Pancreas (tissue), 10 donors: ENCODE measurements at places on chromosomes 2 and 18. TPM values are rescaled to one million over a fixed set of nuclear protein-coding genes. Genes with fewer than 3 reads are reported as not detected.

The EVA1A gene
- polyA plus RNA-seq, result 26.2 TPM

The MYO3B gene
- polyA plus RNA-seq, result 0.38 TPM

The IMPACT gene
- 7.1 TPM for polyA plus RNA-seq

The TSGA10 gene
- 3.5 TPM for polyA plus RNA-seq

The MGAT4A gene
- 14.1 TPM for polyA plus RNA-seq

The GKN1 gene
- not detected for polyA plus RNA-seq

The FAM237A gene
- not detected for polyA plus RNA-seq

The DUSP11 gene
- 11.7 TPM for polyA plus RNA-seq

The LYPD6B gene
- polyA plus RNA-seq, result 8.1 TPM

The RBKS gene
- 1.5 TPM for polyA plus RNA-seq

The HAAO gene
- 18.3 TPM for polyA plus RNA-seq

The CRYGC gene
- not detected for polyA plus RNA-seq

The CNTNAP5 gene
- 0.11 TPM for polyA plus RNA-seq

DNA sequence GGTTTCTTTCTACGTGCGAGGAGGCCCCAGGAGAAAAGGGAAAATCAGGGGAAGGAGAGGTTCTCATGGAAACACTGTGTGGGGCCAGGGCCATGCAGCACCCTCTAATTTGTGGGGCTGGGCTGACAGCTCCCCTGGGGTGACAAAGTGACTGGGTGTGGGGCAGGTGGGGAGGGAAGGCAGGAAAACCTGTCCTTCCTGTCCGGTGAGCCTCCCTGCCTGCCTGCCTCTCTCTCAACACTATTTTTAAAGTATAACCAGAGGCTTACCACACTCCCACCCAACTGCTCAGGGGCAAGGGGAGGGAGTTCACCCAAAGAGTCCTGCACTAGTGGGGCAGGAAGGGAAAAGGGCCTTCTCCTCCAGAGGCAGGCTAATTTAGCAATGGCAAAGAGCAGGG is 10.5 kb upstream of the EPAS1 start:
- H3K36me3 ChIP-seq, result no peaks in the 10 kb centered on the region
- H3K27me3 ChIP-seq, result no peaks in the 10 kb centered on the region
- no peak for DNase-seq
- H3K4me1 ChIP-seq, result no peaks in the 10 kb centered on the region
- H3K4me3 ChIP-seq, result no peak overlapping the region
- H3K27ac ChIP-seq, result no peak overlapping the region

- H3K27ac ChIP-seq, result no peak overlapping the region
- no peaks in the 10 kb centered on the region for H3K36me3 ChIP-seq
- no peaks in the 10 kb centered on the region for H3K4me1 ChIP-seq
- H3K4me3 ChIP-seq, result no peak overlapping the region
- DNase-seq, result no peak
Observed at GRCh38 chr2:96895746-96896651, 26.1 kb upstream of the SEMA4C start.

GRCh38 chr18:8341481-8342230 is 267.6 kb upstream of the RAB12 start:
- H3K4me1 ChIP-seq, result peaks cover 23% of the 10 kb centered on the region
- no peak overlapping the region for H3K4me3 ChIP-seq
- peak overlapping the region; percentile 47 for H3K27ac ChIP-seq
- no peak for DNase-seq
- H3K36me3 ChIP-seq, result no peaks in the 10 kb centered on the region

GRCh38 chr2:102184568-102184967 is 2.3 kb upstream of the IL1RL2 start:
- no peak overlapping the region for H3K27ac ChIP-seq
- H3K36me3 ChIP-seq, result no peaks in the 10 kb centered on the region
- H3K4me1 ChIP-seq, result peaks cover under 1% of the 10 kb centered on the region
- no peak for DNase-seq

- no peak for DNase-seq
- no peaks in the 10 kb centered on the region for H3K36me3 ChIP-seq
- no peak overlapping the region for H3K27ac ChIP-seq
- H3K4me3 ChIP-seq, result no peak overlapping the region
- H3K27me3 ChIP-seq, result no peaks in the 10 kb centered on the region
Observed at GRCh38 chr2:173552531-173552930, 197.9 kb downstream of the CDCA7 start.

DNA sequence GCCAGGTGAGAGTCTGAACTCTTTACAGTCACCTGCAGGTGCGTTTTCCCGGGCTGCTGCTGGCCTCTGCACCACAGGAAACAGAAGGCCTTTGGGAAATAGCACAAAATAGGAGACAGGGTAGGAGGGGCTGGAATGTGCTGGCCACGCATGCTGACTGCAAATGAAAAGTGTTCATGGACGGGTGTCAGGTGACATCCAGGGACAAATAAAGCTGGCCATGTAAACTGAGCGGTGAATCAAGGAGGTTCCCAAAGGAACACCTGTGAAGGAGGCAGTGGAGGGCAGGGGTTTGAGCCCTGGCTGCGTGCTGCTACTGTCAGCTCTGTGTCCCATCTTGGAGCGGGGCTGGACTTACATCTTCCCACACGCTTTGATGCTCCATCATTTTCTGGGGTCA is 42.4 kb upstream of the GBX2 start:
- H3K27me3 ChIP-seq, result no peaks in the 10 kb centered on the region
- DNase-seq, result no peak
- no peaks in the 10 kb centered on the region for H3K36me3 ChIP-seq
- no peaks in the 10 kb centered on the region for H3K4me1 ChIP-seq
- H3K4me3 ChIP-seq, result no peak overlapping the region
- no peak overlapping the region for H3K27ac ChIP-seq

DNA sequence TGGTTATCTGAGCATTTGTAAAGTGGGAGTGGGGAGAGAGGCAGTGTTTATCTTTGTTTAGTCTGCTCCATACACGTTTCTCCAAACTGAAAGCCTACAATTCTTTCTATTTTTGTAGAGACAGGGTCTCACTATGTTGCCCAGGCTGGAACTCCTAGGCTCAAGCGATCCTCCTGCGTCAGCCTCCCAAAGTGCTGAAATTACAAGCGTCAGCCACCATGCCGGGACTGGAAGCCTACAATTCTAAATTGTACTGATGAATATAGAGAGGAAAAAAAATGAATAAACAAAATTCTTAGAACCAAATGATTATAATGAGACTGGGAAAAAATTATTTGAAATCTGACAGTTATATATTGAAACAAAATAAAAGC is 1.4 kb upstream of the ZFAND2B start:
- H3K27me3 ChIP-seq, result no peaks in the 10 kb centered on the region
- H3K4me1 ChIP-seq, result peaks cover 5% of the 10 kb centered on the region
- H3K4me3 ChIP-seq, result no peak overlapping the region
- no peak overlapping the region for H3K27ac ChIP-seq

DNA sequence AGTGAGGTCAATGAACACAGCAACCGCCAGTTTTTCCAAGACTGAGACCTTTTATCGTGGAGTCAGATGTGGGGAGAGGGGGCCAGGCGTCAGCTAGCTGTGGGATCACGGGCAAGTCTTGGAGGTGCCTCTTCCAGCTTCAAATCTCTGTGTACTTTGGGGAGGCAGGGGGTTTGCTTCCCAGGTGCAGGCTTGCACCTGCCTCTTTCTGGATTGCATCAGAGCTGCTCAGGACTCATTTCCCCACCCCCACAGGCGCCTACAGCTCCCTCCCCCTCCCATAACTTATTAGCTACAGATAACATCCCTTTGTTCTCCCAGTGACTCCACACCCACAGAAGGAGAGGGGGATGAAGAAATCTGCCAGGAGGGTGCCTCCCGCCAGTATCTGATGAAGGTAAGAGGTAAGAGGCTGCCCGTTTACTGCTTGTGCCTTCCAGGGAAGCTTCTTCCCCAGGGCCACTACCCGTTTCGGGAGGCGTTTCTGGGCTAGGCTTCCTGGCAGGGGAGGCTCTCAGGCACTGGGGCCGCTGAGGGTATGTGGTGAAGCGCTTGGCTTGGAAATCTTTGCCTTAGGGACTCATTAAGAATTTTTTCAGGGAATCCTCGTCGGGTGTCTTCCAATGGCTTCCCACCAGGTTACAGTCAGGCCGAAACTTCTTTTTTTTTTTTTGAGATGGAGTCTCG is 18.8 kb upstream of the MRPL33 start:
- peak; percentile 54 for DNase-seq
- peaks cover 12% of the 10 kb centered on the region for H3K4me1 ChIP-seq
- H3K36me3 ChIP-seq, result no peaks in the 10 kb centered on the region
- no peaks in the 10 kb centered on the region for H3K27me3 ChIP-seq
- peak overlapping the region; percentile 98 for H3K27ac ChIP-seq

- no peak for DNase-seq
- H3K36me3 ChIP-seq, result no peaks in the 10 kb centered on the region
- no peaks in the 10 kb centered on the region for H3K4me1 ChIP-seq
- H3K4me3 ChIP-seq, result no peak overlapping the region
- no peaks in the 10 kb centered on the region for H3K27me3 ChIP-seq
Observed at GRCh38 chr2:157283468-157283867, 26.0 kb downstream of the GALNT5 start.

DNA sequence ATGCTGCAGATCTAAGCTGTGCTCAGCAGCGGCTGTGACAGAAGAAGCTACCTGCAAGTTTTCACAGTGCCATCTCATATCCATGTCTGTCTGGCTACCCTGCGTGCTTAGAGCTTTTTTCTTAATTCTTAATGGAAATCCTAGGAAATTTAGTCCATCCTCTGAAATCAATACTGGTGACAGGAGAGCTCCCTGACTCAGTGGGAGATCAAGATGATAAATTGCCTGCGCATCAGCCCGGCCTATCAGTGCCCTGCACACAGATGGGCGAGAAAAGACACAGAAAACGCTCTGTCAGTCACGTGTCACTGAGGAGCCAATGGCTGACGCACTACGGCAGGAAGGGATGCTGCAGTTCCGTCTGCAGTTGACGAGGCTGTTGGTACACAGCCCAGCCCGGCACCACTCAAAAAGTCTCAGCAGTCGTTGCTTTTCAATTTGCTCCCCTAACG is 819.6 kb upstream of the FSHR start:
- H3K4me1 ChIP-seq, result no peaks in the 10 kb centered on the region
- H3K27ac ChIP-seq, result no peak overlapping the region
- H3K27me3 ChIP-seq, result no peaks in the 10 kb centered on the region
- peak; percentile 17 for DNase-seq
- no peaks in the 10 kb centered on the region for H3K36me3 ChIP-seq
- H3K4me3 ChIP-seq, result peak overlapping the region; percentile 24

DNA sequence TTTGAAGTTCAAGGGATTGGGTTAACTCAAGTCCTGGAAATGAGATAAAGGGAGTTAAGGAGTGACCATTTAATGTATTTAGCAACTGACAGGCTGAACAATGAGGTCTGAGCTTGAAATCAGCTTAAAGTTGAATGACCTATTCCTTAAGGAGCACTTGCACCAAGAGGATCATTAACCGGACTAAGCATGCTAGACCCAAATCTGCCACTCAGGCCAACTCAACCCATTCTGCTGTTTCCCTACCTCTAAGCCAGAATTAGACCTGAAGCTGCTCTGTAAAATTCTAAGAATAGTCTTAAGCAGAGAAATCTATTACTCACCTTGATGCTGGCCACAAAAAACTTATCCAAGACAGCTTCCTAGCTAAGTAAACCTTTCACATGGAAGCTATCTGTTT is 59.8 kb downstream of the SPRED2 start:
- peak overlapping the region; percentile 3 for H3K27ac ChIP-seq
- H3K27me3 ChIP-seq, result no peaks in the 10 kb centered on the region
- DNase-seq, result no peak

GRCh38 chr2:204346906-204347305 is 198.4 kb upstream of the PARD3B start:
- no peak for DNase-seq
- no peaks in the 10 kb centered on the region for H3K4me1 ChIP-seq
- H3K4me3 ChIP-seq, result no peak overlapping the region
- no peak overlapping the region for H3K27ac ChIP-seq

- H3K36me3 ChIP-seq, result no peaks in the 10 kb centered on the region
- H3K4me3 ChIP-seq, result no peak overlapping the region
- H3K27ac ChIP-seq, result no peak overlapping the region
- no peaks in the 10 kb centered on the region for H3K27me3 ChIP-seq
Observed at GRCh38 chr18:59550174-59550516, 147.1 kb downstream of the CCBE1 start.

- no peak overlapping the region for H3K27ac ChIP-seq
- no peak overlapping the region for H3K4me3 ChIP-seq
- no peaks in the 10 kb centered on the region for H3K36me3 ChIP-seq
- H3K27me3 ChIP-seq, result no peaks in the 10 kb centered on the region
- no peak for DNase-seq
- no peaks in the 10 kb centered on the region for H3K4me1 ChIP-seq
Observed at GRCh38 chr2:150178591-150178990, 308.9 kb downstream of the RND3 start.

DNA sequence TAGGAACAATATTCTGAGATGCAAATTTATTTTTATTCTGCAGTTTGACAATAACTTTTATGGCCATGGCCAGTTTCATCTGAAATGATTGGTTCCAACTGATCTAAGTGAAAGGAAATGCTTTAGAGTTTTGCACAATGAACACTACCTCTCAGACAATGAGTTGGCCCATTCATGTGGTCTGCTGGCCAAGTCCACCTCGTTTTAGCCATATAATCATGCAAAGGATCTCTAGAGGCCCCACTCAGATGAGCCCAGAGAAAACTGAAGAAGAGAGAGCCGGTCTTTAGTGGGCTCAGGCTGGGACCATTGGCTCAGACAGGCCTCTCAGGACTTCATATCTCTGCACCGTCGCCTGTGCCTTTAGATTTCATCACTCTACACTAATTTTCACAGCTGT is 254.7 kb downstream of the MREG start:
- DNase-seq, result no peak
- H3K36me3 ChIP-seq, result no peaks in the 10 kb centered on the region
- H3K4me3 ChIP-seq, result no peak overlapping the region
- no peak overlapping the region for H3K27ac ChIP-seq
- no peaks in the 10 kb centered on the region for H3K27me3 ChIP-seq
- no peaks in the 10 kb centered on the region for H3K4me1 ChIP-seq

DNA sequence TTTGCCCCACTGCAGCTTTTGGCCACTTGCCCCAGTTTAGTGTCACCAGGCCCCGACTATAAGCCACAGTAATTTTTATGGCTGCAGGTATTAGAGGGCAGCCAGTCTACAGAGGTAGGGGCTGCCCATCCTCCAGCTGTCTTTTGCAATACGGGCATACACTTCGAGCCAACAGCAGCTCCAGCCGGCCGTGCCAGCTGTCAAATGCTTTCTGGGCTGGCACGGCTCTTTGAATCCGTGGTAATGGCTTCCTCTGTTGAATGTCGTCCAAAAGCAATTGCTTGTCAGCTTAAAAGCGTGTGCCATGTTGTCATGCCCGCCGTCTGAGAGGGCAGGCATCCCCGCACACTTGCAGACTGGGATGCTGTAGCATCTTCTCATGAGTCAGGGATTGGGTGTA is 41.3 kb downstream of the BCL2L11 start:
- no peak overlapping the region for H3K4me3 ChIP-seq
- H3K4me1 ChIP-seq, result peaks cover 22% of the 10 kb centered on the region
- H3K27me3 ChIP-seq, result no peaks in the 10 kb centered on the region
- H3K27ac ChIP-seq, result no peak overlapping the region

GRCh38 chr2:43736637-43737036 is 37.2 kb upstream of the DYNC2LI1 start:
- H3K27ac ChIP-seq, result no peak overlapping the region
- H3K4me3 ChIP-seq, result no peak overlapping the region
- no peaks in the 10 kb centered on the region for H3K27me3 ChIP-seq

DNA sequence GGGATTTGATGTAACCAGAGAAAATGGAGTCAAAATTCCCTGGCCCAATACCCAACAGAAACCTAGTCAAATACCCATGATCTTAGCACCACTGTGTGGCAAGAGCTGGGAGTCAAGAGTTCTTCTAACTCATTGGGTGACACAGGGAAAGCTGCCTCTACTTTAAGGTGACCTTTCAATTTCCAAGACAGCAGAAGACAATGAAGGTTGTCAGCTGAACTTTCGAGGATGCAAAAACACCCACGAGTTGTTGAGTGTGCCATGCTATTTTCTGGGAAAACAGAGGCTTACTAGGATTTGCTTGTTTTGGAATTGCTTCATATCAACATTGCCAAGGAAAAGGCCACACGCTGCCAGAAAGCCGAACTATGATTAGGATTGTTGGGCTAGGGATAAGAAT is 61.6 kb upstream of the CYRIA start:
- H3K27ac ChIP-seq, result no peak overlapping the region
- no peaks in the 10 kb centered on the region for H3K36me3 ChIP-seq
- DNase-seq, result no peak
